ENCODE measurements at places on chromosomes 3 and 15.

DNA sequence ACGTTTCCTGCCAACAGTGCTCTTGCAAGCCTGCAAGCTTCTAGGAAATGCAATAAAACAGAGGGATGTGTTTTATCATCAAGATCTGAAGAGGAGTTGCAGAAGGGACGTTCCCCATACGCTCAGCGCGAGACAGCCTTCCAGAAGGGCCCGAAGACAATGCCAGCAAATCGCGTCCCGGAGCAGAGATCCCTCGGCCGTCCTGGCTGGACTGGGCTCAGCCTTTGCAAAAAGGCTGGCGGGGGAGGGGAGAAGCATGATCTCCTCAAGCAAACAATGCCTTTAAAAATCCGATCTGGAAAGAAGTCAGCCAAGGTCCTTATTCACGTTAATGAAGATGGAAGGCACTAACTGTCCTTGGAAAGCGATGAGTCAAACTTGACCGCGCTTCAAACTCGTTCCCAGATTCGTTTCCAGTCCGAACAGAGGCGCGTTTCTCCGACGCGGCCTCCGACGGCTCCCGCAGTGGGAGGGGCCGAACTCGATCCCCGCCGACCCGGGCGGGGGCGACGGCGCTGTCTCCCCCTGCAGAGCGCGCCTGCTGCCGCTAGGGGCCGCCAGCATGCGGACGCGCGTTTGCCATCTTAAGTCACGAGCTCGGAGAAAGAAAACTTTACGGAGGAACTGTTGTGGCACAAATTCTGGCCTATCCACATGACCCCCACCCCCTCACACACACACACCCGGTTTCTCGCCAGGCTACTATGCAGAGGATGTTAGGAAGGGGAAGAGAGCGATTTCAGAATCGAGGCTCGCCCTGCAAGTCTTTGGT is 5.5 kb downstream of the BCL6 start:
- peak; percentile 70 for DNase-seq

- DNase-seq: no peak
Measured at GRCh38 chr15:62889734-62890505, 152.6 kb upstream of the TPM1 start.

- DNase-seq: no peak
Measured at GRCh38 chr3:141360888-141361598, 7.3 kb upstream of the ZBTB38 start.

DNA sequence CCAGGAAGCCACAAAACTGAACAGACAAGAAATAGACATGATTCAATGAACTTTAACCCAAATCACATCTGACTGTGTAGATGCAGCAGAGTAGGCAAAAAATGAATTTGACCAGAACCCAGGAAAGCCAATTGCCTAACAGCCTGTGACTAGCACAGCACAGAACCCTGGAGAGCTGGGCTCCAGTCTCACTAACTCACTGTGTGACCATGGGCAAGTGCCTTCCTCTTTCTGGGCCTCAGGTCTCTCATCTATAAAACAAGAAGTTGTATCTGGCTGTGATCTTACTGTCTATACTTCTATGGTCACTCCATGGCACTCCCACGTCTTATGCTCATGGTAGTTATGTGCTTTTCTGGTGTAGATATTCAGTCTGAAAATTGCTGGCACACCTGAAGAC is 48.1 kb upstream of the USP3 start:
- DNase-seq: no peak

DNA sequence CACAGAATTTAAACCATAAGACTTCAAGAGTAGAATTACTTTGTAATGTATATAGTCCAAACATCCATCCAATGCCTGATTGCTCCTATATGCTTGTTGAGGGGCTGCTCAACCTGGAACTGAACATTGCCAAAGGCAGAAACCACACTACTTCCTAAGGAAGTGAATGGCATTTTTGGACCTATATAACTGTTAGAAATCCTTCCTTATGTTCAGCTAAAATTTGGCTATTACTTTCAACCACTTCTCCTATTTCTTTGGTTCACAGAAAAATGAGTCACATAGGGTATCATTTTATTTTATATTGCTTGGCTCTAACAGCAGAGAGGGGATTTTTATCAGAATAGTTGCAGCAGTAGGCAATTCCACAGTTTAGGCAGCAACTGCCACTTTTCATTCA is 342.1 kb downstream of the SLC9A9 start:
- DNase-seq: no peak

DNA sequence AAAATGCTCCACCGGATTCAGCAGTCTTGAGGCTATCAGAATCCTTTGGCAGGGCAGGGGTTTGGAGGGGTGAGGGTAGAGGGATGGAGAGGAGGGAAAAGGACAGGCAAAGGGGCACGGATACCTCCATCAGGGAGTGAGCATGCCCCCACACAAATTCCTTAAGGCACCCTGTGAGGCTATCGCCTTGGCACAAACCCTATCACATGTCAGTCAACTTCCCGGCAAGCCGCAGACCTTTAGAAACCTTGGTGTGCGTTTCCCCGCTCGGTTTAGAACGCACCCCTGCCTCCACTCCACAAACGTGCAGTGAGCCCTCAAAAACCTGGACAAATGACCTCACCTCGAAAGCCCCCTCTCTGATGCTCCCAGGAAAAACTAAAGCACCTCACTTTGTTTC is 422 bp upstream of the SETMAR start:
- DNase-seq: no peak

DNA sequence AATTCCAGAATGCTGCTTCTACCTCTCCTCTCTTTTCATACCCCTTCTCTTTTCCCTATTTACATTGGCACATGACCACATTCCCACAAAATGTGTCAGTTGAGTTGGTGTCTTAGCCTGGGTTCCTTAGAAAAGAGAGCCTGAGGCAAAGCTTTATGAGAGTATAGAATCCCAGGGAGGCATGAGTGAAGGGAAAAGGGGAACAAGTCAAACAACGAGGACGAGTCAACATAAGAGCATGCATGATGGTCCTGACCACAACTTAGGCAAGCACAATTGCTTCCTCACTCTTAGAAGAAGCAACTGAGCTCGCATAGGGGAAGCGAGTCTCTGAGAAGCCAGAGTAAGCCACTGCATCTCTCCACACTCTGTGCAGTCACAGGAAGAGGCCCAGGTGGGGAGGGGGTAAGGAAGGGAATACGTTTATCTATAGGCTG is 15.4 kb upstream of the ZNF774 start:
- no peak for DNase-seq

- no peak for DNase-seq
Measured at GRCh38 chr3:101900736-101901135, 51.4 kb downstream of the NFKBIZ start.

- DNase-seq: no peak
Measured at GRCh38 chr3:54917862-54918261, 10.0 kb downstream of the LRTM1 start.

DNA sequence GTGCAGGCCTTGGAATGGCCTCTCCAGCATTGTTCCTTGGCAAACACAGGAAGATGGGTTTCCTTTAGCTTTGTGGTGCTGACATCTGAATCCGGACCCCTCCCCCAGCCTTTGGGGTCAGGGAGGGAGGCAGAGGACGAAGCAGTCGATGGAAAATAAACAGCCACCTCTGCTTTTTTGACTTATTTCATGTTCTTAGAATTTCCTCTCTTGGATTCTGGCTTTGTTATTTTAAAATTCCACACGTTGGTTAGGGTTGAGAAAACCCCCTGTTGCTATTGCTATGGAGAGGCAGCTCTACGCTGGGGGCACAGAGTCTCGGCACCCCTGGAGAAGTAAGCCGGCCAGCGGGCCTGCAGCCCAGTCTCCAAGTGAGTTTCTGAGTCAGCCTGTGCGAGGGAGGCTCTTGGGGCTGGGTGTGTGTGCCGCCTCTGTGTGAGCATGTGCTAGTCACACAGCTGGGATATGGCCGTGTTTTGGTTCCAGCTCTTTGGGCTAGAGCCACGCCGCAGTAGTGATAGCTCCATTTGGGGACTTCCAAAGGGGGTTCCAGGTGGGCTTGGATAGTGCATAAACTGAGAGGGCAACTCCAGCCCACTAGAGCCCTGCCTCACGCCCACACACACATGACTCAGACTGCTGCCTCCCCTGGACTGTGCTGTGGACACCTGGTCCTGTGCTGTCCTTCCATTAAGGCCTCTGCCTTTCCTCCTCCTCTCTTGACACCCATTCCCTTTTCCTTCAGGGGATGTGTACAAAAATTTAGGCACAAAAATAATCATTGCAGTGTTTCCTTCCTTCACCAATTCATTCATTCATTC is 58.8 kb downstream of the AMOTL2 start:
- no peak for DNase-seq

- no peak for DNase-seq
Measured at GRCh38 chr15:25171111-25171811, 216.5 kb downstream of the SNRPN start.

DNA sequence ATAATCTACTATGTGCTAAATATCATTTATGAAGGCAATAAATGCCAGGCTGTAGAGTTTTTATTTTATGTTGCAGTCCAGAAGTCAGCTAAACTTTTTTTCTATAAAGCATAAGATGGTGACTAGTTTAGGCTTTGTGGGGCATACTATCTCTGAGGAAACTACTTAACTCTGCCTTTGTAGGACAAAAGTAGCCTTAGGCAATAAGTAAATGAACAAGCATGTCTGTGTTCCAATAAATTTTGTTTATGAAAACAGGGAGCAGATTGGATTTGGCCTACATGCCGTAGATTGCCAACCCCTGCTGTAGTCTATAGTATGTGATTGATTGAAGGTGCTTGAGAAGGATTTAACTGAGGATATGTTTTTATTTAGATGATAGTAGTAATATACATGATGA is 502.5 kb upstream of the NAALADL2 start:
- no peak for DNase-seq

- no peak for DNase-seq
Measured at GRCh38 chr15:64535460-64536243, 75.3 kb downstream of the ZNF609 start.

DNA sequence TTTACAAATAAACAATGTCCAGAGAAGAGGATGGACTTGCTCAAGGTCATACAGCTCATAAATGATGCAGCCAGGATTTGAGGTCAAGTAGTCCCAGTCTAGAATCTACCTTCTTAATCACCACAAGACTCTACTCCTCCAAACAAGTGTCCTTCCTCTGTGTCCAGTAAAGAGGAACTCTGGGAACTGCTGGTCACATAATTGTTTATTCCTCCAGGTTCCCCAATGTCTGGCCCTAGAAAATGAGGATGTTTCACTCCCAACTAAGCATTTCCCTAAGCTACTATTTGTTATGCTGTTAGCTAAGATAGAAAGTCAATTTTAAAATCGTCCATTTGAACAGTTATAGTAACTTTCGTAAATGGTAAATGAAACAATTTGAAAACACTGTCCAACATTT is 192.4 kb downstream of the FHIT start:
- no peak for DNase-seq

- DNase-seq: no peak
Measured at GRCh38 chr3:79361748-79362378, 405.9 kb downstream of the ROBO1 start.

DNA sequence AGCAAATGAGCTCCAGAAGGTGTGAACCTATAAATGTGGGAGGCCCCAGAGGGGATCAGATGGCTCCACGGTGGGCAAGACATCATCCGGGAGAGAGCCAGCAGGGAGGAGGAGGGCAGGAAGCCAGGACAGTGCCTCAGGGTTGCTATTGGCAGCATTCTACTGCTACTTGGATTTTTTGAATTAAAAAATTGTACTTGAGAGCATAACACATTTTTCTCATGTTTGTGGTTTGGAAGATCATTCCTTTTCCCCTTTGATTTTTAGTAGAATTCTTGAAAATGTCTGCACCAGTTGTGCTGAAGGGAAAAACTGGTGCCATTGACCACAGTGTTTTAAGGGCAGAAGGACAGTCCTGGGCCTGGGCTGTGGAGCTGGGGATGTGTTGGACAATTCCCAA is 59.2 kb downstream of the LYZL4 start:
- DNase-seq: no peak

GRCh38 chr3:42214565-42215283 is 51.3 kb downstream of the CCK start:
- DNase-seq: no peak

DNA sequence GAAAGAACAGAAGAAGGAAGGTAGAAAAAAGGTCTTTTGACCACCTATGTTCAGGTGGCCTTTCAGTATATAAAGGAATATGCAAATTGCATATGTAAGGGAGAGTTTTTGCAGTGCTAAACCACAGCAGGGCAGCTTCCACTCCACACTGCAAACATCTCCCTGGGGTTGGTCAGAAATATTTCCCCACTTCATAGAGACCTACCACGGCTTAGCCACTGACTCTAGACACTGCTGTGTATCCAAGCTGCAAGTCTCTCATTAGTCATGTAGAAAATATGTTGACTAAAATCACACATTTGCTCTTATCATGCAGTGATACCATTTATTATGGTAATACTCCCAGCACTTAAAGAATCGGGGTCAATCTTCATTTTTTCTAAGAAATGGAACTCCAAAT is 214.9 kb upstream of the NR2F2 start:
- no peak for DNase-seq

GRCh38 chr3:120684896-120685295 is 2.9 kb upstream of the HGD start:
- DNase-seq: no peak

DNA sequence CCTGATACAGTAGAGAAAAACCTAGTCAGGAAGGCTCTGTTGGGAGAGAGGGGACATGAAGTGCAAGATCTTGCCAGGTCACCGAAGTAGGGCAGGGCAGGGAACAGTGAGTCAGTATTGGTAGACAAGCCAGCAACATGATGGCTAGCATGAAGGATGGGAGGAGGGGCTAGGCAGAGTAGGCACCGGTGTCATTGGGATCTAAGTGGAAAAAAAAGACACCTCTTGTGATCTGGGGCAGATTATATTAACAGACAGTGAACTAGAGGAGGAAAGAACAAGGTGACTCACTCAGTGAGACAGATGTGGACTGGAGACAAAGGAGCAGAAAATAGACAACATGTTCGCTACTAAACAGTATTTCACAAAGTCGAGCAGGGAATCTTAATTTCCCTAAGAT is 149.2 kb upstream of the SLC24A5 start:
- DNase-seq: no peak

DNA sequence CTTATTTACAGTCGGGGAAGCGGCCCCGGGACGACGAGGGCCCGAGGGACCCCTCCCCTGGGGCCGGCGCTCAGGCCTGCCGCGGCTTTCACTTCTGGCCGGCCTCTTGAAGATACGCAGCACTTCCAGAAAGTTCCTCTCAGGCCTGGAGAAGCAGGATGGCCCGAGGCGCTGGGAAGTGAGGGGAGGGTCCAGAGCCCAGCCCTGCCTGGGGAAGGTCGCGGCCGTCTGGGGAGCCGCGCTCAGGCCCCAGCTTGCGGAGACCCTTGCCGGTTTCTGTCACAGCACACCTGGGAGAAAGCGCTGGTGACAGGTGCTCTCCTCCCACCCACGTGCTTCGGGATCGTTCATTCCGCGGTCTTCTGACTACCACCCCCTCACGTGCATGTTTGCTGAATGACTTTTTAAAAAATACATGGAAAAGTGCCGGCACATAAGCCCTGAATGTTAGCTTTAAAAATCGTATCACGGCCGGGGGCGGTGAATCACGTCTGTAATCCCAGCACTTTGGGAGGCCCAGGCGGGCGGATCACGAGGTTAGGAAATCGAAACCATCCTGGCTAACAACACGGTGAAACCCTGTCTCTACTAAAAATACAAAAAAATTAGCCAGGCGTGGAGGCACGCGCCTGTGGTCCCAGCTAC is 727 bp upstream of the TM2D3 start:
- DNase-seq: no peak
